Cerebellar cortex (tissue), 1 donor: ENCODE measurements at places on chromosomes 5 and 9.
A peak's percentile ranks its signal among the peaks of the same experiment; 100 is the strongest.

- no peak for DNase-seq
These were observed 1999.5 kb upstream of the CDH6 start for GRCh38 chr5:29193972-29194371.

DNA sequence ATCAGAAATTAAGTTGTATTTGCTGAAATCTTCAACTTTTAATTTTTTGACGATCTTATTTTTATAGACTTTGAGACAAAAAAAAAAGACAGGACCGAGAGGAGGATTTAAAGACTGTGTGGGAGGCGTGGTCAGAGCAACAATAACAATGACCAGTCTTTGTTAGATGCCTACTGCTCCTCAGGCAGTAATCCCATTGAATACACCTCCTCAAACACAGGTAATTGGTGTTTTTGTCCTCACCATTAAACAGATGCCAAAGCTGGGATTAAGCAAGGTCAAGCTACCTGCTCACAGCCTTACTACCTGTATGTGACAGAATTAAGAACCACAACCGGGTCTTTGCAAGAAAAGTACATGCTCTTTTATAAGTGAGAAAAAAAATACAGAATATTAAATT lies 233.3 kb upstream of the GRAMD2B start:
- DNase-seq: no peak

GRCh38 chr5:148398698-148399121 lies 15.0 kb downstream of the FBXO38 start:
- DNase-seq: no peak

DNA sequence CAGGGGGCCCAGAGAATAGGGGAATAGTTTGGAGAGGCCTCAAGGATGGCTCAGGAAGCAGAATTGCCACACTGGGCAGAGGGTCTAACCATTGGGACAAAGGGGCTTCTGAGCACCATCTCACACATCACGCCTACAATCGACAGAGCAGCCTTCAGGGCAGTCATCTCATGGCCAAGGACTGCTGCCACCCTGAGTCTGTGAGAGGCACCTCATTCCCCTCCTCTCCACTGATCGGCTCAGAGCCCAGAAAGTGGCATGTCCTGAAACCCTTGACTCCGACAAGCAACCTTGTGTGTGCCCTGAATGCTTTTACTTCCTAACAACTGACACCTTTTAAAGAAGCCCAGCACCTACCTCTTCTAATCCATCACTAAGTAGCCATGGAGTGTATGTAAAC lies 128.9 kb upstream of the PTPN3 start:
- no peak for DNase-seq

DNA sequence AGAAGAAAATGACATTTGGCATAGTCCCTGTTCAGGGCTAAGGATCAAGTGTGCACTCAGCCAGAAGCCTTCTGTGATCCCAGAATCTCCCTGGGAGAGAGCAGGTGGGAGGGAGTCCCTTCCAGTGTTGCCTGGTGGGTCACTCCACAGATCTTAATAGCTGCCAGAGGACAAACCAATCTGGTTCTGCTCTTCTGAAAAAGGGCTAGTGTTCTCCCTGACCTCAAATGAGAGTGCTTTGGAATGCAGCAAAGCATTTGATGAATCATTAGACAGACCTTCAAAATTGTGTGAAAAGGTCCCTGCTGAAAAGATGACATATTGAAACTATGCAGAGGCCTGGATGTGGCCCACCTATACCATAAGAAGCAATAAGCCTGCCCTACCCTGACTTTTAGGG lies 339.7 kb downstream of the TMEM232 start:
- peak; percentile 18 for DNase-seq

DNA sequence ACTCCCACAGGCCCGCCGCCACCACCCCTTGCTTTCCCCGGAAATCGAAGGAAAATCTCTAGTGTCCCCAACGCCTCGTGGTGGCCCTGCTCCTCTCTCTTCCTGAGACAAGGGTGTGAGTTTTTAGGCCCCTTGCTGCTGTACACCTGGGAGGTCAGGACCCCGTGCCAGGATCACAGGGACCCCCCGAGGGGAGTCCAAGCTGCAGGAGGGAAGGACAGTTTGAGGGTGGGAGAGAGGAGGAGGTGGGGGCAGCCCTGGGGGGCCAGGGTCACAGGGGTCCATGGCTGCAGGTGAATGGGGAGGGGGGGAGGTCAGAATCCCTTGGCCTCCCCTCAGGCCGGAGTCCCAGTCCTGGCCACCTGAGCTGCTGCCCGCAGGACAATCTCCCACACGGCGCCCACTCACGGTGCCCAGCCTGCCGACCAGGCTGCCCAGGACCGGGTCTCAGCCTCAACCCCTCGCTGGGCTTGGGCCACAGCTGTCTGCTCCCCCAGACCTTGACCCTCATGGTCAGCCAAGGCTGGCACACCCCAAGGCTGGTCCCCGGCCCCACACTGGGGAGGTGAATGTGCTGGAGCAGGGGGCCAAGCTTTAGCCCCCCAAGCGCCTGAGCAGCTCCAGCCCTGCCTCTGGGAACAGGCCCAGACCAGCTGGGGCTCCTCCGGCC lies 19.9 kb downstream of the TPPP start:
- no peak for DNase-seq

- peak; percentile 84 for DNase-seq
These were observed 937 bp upstream of the HMGCR start for GRCh38 chr5:75335952-75336614.

GRCh38 chr9:37239224-37239859 lies 119.0 kb downstream of the ZCCHC7 start:
- no peak for DNase-seq

- DNase-seq: no peak
These were observed 93.8 kb downstream of the OXCT1 start for GRCh38 chr5:41776435-41776834.
